Activated T-helper 1 cell treated with anti-CD3 and anti-CD28 coated beads, Interleukin-12 subunit alpha, Interleukin-12 subunit beta, Interleukin-2, Interleukin-4 antibody, amounts not matched to agents 30 ng/mL and 10 ng/mL and 1 ng/mL, durations not matched to agents 14 hours and 24 hours and 36 hours (primary cell): ENCODE measurements at places on chromosomes 6 and 20.

DNA sequence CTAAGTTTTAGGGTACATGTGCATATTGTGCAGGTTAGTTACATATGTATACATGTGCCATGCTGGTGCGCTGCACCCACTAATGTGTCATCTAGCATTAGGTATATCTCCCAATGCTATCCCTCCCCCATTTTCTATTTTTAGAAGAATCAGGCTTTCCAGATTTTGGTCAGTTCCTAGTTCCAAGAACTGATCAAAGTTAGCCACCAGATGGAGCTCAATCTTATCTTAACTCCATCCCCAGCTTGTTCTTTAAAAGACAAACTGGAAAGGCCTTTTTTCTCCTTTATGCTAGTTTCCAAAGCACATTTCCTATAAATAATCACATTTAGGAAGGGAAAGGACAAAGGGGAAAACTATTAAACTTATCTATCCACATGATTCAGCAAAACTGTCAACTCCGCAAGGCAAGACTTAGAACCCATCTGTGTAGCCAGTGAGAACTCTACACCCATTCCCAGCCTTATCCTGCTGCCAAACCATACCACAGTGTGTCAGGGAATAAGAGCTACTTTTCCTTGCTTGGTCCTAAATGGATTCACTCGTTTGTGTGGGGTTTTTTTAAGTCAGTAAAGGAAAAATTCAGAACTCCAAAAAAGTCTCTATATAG, 22.8 kb upstream of the KHDC1 start:
- no peak for DNase-seq
- peaks cover 6% of the 10 kb centered on the region for H3K4me1 ChIP-seq
- H3K36me3 ChIP-seq: no peaks in the 10 kb centered on the region
- H3K27ac ChIP-seq: no peak overlapping the region

GRCh38 chr6:145530454-145530853, 204.9 kb downstream of the EPM2A start:
- no peaks in the 10 kb centered on the region for H3K4me1 ChIP-seq
- no peak overlapping the region for H3K27ac ChIP-seq
- H3K36me3 ChIP-seq: no peaks in the 10 kb centered on the region
- H3K27me3 ChIP-seq: no peaks in the 10 kb centered on the region
- DNase-seq: no peak

- H3K4me1 ChIP-seq: peaks cover 60% of the 10 kb centered on the region
- no peaks in the 10 kb centered on the region for H3K27me3 ChIP-seq
- no peak overlapping the region for H3K4me3 ChIP-seq
- DNase-seq: no peak
- H3K27ac ChIP-seq: peak overlapping the region; percentile 53
Observed at GRCh38 chr6:149362289-149362688, 37.8 kb upstream of the SUMO4 start.

DNA sequence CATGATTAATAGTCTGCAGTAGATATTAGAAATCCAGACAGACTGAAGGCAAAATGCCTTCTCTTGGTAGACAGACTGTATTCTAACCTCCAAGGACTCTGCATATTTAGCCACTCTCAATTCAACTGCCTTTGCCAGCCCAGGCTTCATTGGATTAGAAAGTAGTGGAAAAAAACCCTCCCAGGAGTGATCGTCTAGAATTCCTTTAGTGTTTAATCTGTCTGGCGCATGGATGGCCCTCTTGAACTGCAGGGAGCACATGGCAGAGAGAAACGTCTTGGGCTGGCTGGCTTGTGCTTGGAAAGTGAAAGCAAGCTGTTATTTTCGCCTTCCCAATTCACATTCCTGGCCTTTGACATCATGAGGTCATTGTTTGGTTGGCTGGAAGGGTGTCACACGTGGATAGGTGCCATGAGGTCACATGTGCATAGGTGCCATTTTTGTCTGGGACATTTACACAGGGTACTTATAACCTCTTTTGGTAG, 30.9 kb upstream of the NEDD9 start:
- no peak for DNase-seq
- H3K36me3 ChIP-seq: peaks cover 26% of the 10 kb centered on the region
- H3K27ac ChIP-seq: no peak overlapping the region
- no peaks in the 10 kb centered on the region for H3K27me3 ChIP-seq

GRCh38 chr20:24580855-24581254, 111.4 kb downstream of the SYNDIG1 start:
- no peak overlapping the region for H3K4me3 ChIP-seq
- DNase-seq: no peak
- no peaks in the 10 kb centered on the region for H3K27me3 ChIP-seq
- no peaks in the 10 kb centered on the region for H3K36me3 ChIP-seq
- H3K4me1 ChIP-seq: no peaks in the 10 kb centered on the region
- no peak overlapping the region for H3K27ac ChIP-seq

DNA sequence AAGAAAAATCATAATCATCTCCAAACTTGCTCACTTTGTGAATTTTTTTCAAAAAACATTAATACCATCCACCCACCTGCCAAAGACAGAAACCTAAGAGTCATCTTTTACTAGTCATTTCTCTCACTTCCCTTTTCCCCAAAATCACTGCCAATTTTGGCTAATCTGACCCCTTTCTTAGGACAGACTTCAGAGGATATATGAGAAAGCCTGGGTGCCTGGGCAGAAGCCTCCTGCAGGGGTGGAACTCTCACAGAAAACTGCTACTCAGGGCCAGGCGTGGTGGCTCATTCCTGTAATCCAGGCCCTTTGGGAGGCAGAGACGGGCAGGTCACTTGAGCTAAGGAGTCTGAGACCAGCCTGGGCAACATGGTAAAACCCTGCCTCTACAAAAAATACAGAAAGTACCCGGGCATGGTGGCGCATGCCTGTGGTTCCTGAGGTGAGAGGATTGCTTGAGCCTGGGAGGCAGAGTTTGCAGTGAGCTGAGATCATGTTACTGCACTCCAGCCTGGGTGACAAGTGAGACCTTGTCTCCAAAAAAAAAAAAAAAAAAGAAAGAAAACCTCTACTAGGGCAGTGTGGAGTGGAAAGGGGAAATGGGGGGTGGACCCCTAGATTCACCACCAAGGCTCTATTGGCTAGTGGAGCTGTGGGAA, 3.8 kb downstream of the DEK start:
- H3K27ac ChIP-seq: no peak overlapping the region
- H3K4me1 ChIP-seq: peaks cover 49% of the 10 kb centered on the region
- H3K27me3 ChIP-seq: peaks cover 4% of the 10 kb centered on the region
- H3K4me3 ChIP-seq: peak overlapping the region; percentile 30

DNA sequence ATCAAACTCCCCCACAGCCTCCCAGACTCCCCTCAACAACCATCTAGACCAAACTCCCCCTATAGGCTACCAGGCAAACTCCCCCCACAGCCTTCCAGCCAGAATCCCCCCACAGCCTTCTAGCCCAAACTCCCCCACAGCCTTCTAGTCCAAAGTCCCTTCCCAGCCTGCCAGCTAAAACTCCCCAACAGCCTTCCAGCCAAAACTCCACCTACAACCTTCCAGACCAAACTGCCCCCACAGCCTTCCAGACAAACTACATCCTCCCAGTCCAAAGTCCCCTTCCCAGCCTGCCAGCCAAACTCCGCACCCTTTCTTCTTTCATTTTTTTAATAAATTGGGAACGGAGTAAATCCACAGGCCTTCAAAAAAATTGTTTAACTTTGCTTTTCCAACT, 37.4 kb upstream of the SYNDIG1 start:
- peaks cover 4% of the 10 kb centered on the region for H3K27me3 ChIP-seq
- no peaks in the 10 kb centered on the region for H3K4me1 ChIP-seq
- no peak for DNase-seq
- no peaks in the 10 kb centered on the region for H3K36me3 ChIP-seq
- H3K4me3 ChIP-seq: no peak overlapping the region
- no peak overlapping the region for H3K27ac ChIP-seq

- H3K36me3 ChIP-seq: no peaks in the 10 kb centered on the region
- H3K4me3 ChIP-seq: no peak overlapping the region
- H3K4me1 ChIP-seq: peaks cover 15% of the 10 kb centered on the region
- H3K27ac ChIP-seq: no peak overlapping the region
Observed at GRCh38 chr6:137286916-137287315, 67.7 kb upstream of the IFNGR1 start.

- H3K27me3 ChIP-seq: no peaks in the 10 kb centered on the region
- peaks cover 66% of the 10 kb centered on the region for H3K36me3 ChIP-seq
- H3K27ac ChIP-seq: peak overlapping the region; percentile 90
Observed at GRCh38 chr6:30735668-30736314, 6.7 kb downstream of the FLOT1 start.

DNA sequence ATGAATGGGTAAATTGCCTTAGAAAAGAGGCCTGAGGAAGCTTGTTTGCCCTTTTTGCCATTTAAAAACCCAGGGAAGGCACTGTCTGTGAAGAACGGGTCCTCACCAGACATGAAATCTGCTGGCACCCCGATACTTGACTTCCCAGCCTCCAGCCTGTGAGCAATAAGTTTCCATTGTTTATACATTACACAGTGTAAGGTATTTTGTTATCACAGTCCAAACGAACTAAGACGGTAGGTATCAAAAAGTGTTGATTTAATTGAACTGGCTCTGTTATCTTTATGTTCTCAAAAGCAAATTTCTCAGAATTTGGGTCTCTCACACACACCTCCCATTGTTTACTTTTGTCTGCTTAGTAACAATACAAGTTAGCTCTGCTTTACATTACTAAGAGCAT, 181.1 kb upstream of the MARCKS start:
- no peaks in the 10 kb centered on the region for H3K4me1 ChIP-seq
- H3K27ac ChIP-seq: no peak overlapping the region
- no peaks in the 10 kb centered on the region for H3K36me3 ChIP-seq
- DNase-seq: no peak
- peaks cover 2% of the 10 kb centered on the region for H3K27me3 ChIP-seq

- no peaks in the 10 kb centered on the region for H3K4me1 ChIP-seq
- DNase-seq: no peak
- no peaks in the 10 kb centered on the region for H3K27me3 ChIP-seq
- no peaks in the 10 kb centered on the region for H3K36me3 ChIP-seq
- H3K4me3 ChIP-seq: no peak overlapping the region
- no peak overlapping the region for H3K27ac ChIP-seq
Observed at GRCh38 chr6:155487371-155488130, 31.9 kb upstream of the NOX3 start.

- DNase-seq: no peak
- no peak overlapping the region for H3K4me3 ChIP-seq
- no peaks in the 10 kb centered on the region for H3K27me3 ChIP-seq
- H3K4me1 ChIP-seq: no peaks in the 10 kb centered on the region
- peaks cover 30% of the 10 kb centered on the region for H3K36me3 ChIP-seq
Observed at GRCh38 chr20:35342154-35342769, 50.0 kb upstream of the FAM83C start.

GRCh38 chr20:24491041-24491756, 21.8 kb downstream of the SYNDIG1 start:
- no peaks in the 10 kb centered on the region for H3K4me1 ChIP-seq
- no peak for DNase-seq
- H3K27ac ChIP-seq: no peak overlapping the region
- H3K36me3 ChIP-seq: no peaks in the 10 kb centered on the region
- H3K4me3 ChIP-seq: no peak overlapping the region

DNA sequence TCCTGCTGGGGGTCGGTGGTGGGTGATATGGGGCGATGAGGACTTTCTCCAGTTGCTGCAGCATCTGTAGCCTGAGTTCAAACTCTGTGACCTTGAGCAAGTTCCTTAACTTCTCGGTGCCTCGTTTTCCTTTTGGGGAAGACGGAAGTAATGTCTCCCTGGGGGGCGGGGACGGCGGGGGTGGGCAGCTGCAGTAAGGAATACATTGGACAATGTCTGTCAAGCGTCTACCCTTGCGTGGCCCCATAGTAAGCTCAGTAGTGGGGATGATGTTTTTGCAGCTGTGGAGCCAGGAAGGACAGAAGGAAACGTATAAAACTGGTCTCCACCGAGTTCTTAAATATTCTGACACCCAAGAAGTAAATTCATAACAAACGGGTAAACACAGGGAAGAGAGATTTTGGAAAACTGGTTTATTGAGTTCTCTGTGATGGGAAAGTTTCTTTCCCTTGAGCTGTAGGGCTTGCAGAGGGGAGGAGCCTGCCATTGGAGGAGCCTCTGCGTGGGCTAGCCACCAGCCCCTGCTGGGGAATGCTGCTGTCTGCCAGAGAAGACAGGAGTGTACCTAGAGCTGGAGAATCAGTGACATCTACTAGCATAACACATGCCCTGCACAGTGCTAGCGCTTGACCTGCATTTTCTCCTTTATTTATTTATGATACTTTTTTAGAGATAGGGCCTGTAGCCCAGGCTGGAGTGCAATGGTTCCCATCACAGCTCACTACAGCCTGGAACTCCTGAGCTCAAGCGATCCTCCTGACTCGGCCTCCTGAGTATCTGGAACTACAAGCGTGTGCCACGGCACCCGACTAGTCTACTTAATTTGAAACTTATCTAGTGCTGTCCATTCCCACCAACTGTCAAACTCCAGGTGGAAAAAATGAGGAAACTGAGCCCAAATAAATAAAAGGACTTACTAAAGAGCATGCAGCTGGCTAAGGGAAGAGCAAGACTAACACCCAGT, 1.2 kb upstream of the ACSS1 start:
- no peak overlapping the region for H3K27ac ChIP-seq
- peaks cover 43% of the 10 kb centered on the region for H3K27me3 ChIP-seq

DNA sequence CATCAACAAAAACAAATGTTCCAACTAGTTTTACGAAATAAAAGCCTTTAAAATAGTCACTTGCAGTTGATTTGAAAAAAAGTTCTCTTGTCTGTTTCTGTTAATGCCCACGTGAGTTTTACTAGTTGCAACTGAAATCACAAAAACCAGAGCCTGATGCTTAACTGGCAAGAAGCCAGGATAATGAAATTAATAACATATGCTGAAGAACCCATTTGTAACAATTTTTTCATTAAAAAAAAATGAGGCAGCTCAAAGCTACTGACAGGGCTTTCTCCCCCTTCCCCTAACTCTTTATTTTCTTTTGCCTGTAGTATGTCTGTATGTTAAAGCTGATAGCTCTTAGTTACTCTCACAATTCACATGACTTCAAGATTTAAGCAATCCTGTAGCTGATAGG, 132.7 kb upstream of the EYA4 start:
- no peak overlapping the region for H3K4me3 ChIP-seq
- H3K36me3 ChIP-seq: no peaks in the 10 kb centered on the region
- no peak overlapping the region for H3K27ac ChIP-seq
- no peaks in the 10 kb centered on the region for H3K27me3 ChIP-seq

GRCh38 chr6:167275436-167275835, 15.7 kb upstream of the UNC93A start:
- peaks cover 7% of the 10 kb centered on the region for H3K27me3 ChIP-seq
- no peaks in the 10 kb centered on the region for H3K4me1 ChIP-seq
- DNase-seq: no peak
- H3K27ac ChIP-seq: no peak overlapping the region
- H3K36me3 ChIP-seq: no peaks in the 10 kb centered on the region

- peak overlapping the region; percentile 42 for H3K27ac ChIP-seq
- no peaks in the 10 kb centered on the region for H3K27me3 ChIP-seq
- peaks cover 31% of the 10 kb centered on the region for H3K36me3 ChIP-seq
- no peak for DNase-seq
- H3K4me3 ChIP-seq: peak overlapping the region; percentile 31
Observed at GRCh38 chr20:50540620-50541605, 30.7 kb downstream of the PTPN1 start.

- H3K27ac ChIP-seq: no peak overlapping the region
- H3K36me3 ChIP-seq: no peaks in the 10 kb centered on the region
- H3K4me1 ChIP-seq: no peaks in the 10 kb centered on the region
- peaks cover 8% of the 10 kb centered on the region for H3K27me3 ChIP-seq
Observed at GRCh38 chr6:146550911-146551310, 7.3 kb downstream of the RAB32 start.
